Mesenchymal stem cell (in vitro differentiated cells and primary cell): ENCODE measurements at places on chromosomes 11 and 22.

DNA sequence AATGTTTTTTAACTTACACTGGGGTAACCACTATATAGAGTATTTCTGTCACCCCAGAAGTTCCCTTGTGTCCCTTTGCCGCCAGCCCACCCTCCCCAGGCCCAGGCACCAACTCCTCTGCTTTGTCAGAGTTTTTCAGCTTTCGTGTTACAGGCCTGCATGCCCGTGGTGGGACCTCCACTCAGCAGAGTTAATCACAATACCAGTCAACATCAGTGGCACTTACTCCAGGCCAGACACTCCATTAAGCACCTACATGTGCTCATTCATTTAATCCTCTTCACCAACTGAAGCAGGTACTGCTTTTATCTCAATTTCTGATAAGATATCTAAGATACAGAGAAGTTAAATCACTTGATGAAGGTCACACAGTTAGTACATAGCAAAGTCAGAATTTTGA lies 63.3 kb downstream of the LIF start:
- peak; percentile 41 for DNase-seq

- DNase-seq = no peak
Observed at GRCh38 chr22:27775087-27775698, 26.4 kb downstream of the MN1 start.

- DNase-seq = no peak
Observed at GRCh38 chr11:97461934-97462333, 1072.1 kb downstream of the JRKL start.

- DNase-seq = no peak
Observed at GRCh38 chr11:14393889-14394288, 34.9 kb upstream of the RRAS2 start.
